Activated naive CD4-positive, alpha-beta T cell treated with Interleukin-2 at 50 U/mL for 16 hours (primary cell): ENCODE measurements at places on chromosomes 4 and X.
A peak's percentile ranks its signal among the peaks of the same experiment; 100 is the strongest.

- no peak for DNase-seq
Observed at GRCh38 chr4:109548655-109549054, 11.4 kb upstream of the MCUB start.

GRCh38 chr4:4440333-4441061 is 53.6 kb downstream of the NSG1 start:
- DNase-seq = no peak

DNA sequence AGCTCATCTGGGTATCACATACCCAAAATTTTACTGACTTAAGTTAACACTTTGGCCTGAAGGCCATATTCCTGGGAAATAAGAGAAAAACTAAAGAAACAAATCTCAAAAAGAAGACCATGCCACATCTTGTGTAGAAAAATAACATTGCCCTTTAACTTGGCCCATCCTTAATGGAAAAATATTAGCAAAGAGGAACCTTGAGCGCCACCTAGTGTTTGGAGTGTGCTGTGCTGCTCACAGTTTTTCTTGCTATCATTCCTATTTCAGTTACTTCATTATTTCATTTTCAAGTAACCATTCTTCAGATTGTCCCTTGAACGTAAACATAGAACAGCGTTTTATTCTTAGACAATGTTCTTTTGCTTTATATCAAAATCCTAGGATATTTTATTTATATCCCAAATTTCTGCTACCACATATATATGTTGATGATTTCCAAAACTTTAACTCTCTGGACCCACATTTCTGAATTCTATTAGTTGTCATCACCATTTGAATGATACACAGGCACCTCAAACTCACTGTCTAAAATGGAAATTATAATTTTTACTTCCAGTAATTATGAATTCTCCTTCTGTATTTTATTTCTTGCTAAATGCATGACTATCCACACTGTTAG is 999.0 kb upstream of the ADGRL3 start:
- peak; percentile 5 for DNase-seq

- no peak for DNase-seq
Observed at GRCh38 chrX:39894683-39895082, 203.1 kb downstream of the BCOR start.

DNA sequence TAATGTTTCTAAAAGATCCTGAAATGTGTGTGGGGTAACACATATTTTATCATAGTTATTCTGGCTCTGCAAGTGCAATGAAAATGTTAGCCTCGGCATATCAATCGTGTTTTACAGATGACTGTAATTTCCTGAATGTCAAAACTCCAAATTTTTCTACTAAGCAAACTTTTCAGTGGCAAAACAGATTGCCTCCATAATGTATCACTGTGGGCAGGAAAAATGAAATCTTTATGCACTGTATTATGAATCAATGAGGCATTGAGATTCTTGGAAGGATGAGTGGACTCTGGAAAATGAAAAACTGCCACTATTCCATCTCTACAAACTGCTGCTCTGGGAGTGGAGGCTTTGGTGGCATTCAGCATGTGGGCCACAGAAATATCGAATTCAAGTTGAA is 160.1 kb upstream of the MBNL3 start:
- no peak for DNase-seq
